Motor neuron (in vitro differentiated cells): ENCODE measurements at places on chromosomes 12 and 14. TPM values are rescaled to one million over a fixed set of nuclear protein-coding genes. Genes with fewer than 3 reads are reported as not detected.

GRCh38 chr14:68672609-68673285, 120.1 kb downstream of the ZFP36L1 start:
- ATAC-seq: no peak

DNA sequence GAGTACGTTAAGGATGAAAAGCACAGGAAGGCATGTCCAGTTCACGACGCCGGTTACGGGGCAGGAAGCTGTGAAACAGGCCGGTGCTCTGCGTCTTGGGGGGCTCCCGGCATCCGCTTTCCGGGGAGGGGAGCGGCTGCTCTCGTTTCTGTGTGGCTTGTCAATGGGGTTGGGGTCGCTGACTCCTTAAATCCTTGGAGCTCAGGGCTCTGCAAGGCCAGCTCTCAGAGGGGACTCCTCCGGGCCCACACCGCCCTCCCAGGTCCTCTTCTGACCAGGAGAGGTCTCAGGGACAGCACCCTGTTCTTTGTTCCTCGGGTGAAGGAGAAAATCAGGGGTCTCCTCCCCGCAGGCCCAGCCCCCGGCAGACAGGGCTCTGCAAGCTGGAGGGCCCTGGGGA, 78.1 kb downstream of the GALNT9 start:
- no peak for ATAC-seq

DNA sequence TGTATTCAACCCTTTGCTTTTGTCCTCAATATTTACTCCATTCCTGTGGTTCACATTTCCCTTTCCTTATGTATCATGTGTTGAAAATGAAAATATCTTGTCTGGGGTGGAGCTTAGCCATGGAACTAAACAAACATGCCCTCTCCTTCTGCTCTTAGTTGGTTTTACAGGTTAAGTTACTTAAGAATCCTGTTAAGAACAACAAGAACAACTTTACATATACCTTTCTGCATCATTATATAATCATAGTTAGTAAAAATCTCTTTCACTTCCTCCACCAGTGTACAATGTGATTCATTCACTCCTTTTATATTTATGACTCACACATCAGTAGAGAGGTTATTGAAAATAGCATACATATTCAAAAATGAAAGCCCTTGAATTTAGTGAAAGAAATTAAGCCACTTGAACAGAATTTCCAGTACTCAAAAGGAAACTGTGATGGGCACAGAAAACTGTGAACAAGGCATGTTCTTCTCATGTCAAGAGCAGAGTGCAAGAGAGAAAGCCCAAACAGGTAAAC, 307.7 kb downstream of the CCDC91 start:
- ATAC-seq: no peak

DNA sequence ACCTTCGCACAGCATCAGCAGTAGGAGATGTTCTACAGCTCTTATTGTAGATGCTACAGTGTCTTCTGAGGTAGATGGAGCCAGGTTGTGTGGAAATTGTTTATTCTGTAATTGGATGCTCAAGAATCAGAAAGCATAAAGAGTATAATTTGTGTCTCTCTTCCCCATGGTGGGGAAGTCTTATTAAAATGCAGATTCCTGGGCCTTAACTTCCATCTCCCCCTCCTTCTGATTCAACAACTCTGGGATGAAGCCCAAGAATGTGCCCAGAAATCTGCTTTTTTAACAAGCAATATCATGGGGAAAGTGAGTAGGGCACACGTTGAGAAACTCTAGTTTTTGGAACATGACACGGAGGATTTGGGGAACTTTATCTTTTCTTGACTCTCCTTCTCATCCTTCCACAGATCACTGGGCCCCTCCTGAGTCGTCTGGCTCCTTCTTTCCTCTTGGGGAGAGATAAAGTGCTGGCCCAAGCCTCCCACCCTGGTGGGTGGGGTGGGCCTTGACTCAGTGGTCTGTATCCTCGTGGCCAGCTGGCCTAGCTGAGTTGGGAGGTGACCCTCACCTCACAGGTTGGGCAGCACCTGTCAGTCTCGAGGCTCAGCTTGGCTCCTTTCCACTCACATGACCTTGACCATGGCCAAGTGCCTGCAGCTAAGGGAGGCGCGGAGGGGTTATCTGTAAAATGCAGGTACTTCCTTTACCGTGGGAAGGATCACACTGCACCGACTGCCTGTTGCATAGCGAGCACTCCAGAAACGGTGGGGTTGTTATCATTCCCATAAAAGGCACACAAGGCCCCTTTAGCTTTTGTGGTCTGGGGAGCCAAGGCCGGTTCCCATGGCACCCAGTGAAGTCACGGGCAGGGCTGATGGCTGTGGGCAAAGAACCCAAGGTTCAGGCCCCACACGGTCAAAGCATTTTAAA, 141.9 kb downstream of the CHST11 start:
- ATAC-seq: peak; percentile 64

- ATAC-seq: no peak
Measured at GRCh38 chr14:69876221-69876847, 2.9 kb upstream of the SMOC1 start.

- no peak for ATAC-seq
Measured at GRCh38 chr12:76765598-76765997, 1.7 kb downstream of the ZDHHC17 start.

DNA sequence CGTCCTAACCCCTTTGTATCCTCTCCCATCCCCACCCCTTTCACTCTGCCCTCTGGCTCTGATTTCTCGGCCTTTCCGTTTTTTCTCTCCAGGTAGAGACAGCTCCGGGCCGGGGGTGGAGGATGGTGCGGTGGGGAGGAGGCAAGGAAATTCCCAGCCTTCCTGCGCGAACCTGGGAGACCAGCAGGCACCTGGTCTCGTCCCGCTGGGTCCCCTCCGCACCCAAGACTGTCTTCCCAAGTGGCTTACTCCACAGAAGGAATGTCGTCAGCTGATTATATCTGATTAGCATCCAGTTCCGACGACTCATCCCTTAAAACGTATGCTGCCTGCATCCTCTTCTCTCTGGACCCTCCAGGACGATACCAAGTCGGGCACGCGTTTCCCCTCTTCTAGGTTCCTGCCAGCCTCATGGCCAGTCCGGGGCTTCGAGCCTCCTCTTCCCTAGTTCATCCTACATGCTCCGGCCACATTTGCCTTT, 42.2 kb upstream of the CAPRIN2 start:
- peak; percentile 4 for ATAC-seq

- no peak for ATAC-seq
Measured at GRCh38 chr14:89330236-89331002, 86.6 kb downstream of the FOXN3 start.

DNA sequence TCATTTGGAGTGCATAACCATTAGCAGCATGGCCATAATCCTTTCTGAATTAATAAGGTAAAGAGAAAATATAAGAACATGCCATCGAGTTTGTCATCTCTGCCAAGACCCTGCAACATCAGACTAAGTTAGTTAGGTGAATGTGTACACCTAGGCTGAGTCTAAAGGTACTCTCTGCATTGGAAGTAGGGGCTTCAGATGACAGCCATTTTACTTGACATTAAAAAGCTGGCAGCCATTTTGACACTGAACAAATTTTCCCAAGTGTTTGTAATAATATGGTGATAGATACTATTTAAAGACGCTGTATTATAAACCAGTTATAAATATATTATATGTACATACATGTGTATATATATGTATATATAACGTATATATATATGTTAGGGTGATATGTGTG, 79.0 kb downstream of the SUDS3 start:
- ATAC-seq: no peak

- no peak for ATAC-seq
Measured at GRCh38 chr14:67569011-67569650, 30.9 kb downstream of the PIGH start.

CLEC2B gene
- total RNA-seq: 91.0 and 99.5 TPM in 2 replicates

NRL gene
- total RNA-seq: 2.2 and 2.6 TPM in 2 replicates

AMIGO2 gene
- total RNA-seq: 0.50 and 0.76 TPM in 2 replicates

CCDC88C gene
- total RNA-seq: 13.9 and 25.6 TPM in 2 replicates

AQP2 gene
- total RNA-seq: 1.4 TPM in 1 of 2 replicates, not detected in the other

GLIPR1L1 gene
- not detected in 2 replicates for total RNA-seq

TOX4 gene
- total RNA-seq: 44.0 and 44.6 TPM in 2 replicates
